ENCODE measurements at places on chromosomes 6 and 20. TPM values are rescaled to one million over a fixed set of nuclear protein-coding genes. Genes with fewer than 3 reads are reported as not detected.

- DNase-seq: no peak
These were observed 50.4 kb downstream of the MAP3K7 start for GRCh38 chr6:90536520-90536919.

- no peak for DNase-seq
These were observed 6.0 kb downstream of the MMP24OS start for GRCh38 chr20:35271904-35272303.

- DNase-seq: no peak
These were observed 144.0 kb upstream of the TSHZ2 start for GRCh38 chr20:52828199-52828598.

- DNase-seq: no peak
These were observed 333.4 kb downstream of the BCKDHB start for GRCh38 chr6:80439721-80440470.

- no peak for DNase-seq
These were observed 21.2 kb upstream of the NHSL1 start for GRCh38 chr6:138520463-138520862.

GRCh38 chr6:34938268-34938667 lies 49.2 kb downstream of the ANKS1A start:
- no peak for DNase-seq

- no peak for DNase-seq
These were observed 25.5 kb upstream of the FKBP1A start for GRCh38 chr20:1418350-1418749.

DNA sequence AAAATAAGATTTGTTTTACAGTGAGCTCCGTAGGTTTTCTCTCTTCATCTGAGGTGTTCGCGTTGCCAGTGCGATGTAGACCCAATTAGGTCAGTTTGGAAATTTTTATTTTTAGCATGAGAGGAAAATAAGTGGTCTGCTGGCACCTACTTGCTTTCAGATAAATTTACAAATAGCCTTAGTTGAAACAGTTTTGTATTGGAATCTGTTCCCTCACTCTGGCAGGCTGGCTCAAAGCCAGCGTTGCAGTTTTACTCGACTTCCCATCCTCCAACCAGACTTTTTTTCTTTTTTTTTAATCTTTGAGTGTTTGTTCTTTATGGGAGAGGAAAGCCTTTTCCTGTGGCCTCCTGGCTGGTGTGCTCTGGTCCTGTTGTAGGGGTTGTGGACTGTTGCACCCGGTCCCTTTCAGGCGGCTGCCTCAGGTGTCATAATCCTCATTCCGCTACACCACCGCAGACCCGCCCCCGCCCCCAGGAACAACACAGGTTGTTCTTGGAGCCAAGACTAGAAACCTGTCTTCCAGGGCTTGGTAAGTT lies 46.7 kb downstream of the TIAM2 start:
- peak; percentile 61 for DNase-seq

- DNase-seq: no peak
These were observed 169.7 kb downstream of the EYA4 start for GRCh38 chr6:133410638-133411435.

- no peak for DNase-seq
These were observed 231.3 kb upstream of the PDE10A start for GRCh38 chr6:165894171-165894825.

GRCh38 chr20:49501917-49502316 lies 19.4 kb upstream of the KCNB1 start:
- DNase-seq: no peak

DNA sequence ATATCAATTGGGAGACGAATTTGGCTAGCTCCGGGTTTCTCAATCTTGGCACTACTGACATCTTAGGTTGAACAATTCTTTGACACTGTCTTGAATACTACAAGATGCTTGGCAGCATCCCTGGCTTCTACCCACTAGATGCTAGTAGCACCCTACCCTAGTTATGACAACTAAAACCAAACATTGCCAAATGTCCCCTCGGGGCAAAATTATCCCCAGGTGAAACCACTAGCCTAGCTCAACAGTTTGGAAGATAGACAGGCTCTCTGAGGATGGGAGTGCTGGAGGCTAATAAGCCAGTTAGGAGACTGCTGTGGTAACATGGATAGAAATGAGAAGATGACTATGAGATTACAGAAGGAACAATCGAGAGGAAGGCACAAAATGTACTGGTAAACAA lies 20.9 kb downstream of the CCNC start:
- DNase-seq: no peak

GRCh38 chr6:163262080-163262479 lies 152.4 kb upstream of the QKI start:
- DNase-seq: no peak

- no peak for DNase-seq
These were observed 4.6 kb upstream of the OSBPL2 start for GRCh38 chr20:62233684-62234083.

DNA sequence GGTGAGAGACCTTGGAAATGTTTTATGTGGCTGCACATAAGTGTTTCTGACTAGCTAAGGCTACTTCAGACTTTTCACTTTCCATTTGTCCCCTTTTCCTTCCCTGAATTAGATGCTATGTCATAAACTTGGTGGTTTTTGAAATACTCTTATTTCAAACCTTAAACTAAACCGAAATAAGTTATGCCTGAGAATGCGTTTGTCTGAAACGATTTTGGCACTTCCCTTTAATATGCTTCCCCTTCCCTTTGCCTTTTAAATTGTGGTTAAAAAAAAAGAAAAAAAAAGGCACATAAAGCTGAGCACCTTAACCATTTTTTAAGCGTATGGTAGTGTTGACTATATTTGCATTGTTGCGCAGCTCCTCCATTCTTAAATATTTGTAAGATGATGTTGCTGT lies 14.3 kb downstream of the ZNF451 start:
- no peak for DNase-seq

- DNase-seq: no peak
These were observed 465.4 kb downstream of the CD109 start for GRCh38 chr6:74161380-74161779.

- no peak for DNase-seq
These were observed 87.6 kb downstream of the BMP2 start for GRCh38 chr20:6855104-6855503.

DNA sequence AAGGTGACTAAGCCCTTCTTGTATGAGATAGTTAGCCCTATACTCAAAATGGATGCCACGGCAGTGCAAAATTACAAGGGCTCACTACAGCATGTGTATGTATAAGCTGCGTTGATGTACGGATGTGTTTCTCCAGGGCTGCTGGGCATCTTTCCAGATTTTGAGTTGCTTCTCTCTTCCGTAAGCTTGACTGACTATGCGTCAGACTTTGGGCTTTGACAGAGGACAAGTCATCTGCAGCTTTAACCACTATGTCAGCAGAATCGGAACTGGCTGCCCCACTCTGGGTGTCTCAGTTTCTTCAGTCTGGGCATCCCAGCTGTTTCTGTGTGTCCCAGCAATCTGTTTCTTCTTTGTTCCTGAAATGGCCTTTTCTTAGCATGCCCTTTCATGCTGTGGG lies 241.6 kb downstream of the BTBD3 start:
- no peak for DNase-seq

- DNase-seq: no peak
These were observed 933.7 kb upstream of the GJE1 start for GRCh38 chr6:141199074-141199473.

DNA sequence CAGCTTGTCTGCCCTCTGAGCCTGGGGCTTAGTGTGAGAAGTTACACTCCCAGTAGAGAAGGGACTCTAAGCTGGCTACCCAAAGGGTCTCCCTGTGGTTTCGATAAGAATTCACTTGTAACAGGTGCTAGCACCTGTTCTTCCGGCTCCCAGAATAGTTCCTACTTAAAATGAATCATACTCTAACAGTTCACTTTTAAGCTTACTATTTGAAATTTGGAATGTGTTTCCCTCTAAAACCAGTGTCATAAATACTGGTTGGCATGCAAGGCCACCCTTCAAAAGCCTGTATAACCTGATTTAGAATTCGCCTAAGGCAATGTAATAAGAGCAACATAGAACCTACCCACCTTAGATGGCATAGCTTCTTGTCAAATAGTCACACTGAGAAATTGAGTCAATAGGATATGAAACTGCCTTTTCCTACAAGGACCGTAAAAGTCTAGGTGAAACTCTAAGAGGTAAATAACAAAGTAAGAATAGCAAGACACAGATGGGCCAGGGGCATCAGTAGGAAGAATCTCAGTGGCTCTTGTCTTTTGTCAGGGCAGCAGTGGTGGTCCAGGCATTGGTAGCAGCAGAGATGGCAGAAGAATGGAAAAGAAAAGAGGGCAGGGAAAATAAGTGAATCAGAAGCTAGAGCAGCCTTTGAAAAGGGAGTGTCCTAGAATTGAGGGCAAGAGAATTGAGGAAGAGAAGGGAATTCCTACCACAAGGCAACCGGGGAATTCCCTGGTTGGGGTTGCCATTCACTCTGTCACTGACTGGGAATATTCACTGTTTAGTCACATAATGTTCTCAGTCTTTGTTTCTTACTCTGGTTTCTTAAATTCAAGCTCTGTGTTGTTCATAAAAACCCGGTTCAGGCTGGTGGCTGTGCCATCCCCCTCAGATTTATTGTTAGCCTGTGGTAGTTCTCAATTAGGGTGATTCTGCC lies 91.5 kb downstream of the HIVEP2 start:
- no peak for DNase-seq

DNA sequence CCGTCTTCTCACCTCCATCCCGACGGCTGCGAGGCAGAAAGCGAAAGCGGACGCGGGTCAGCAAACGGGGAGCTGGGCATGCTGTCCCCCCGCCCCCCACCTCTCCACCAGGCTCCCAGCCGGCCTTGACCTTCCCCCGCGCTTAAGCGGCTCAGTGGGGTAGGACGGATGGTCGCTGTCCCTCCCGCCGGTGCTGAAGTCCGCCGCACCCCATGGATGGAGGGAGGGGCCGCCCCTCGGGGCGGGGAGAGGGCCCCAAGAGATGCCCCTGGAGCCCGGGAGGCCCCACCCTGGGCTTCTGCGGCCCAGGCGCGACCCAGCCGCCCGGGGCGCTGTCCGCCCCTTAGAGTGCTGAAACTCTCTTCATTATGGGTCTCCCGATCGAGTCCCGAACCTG lies at the start of gene KCNB1:
Gene KCNB1 (minus strand): TSS at position 48 of the 397 bp plus-strand sequence. CDS start 188 bp downstream, outside the sequence.
- peak; percentile 58 for DNase-seq

DNA sequence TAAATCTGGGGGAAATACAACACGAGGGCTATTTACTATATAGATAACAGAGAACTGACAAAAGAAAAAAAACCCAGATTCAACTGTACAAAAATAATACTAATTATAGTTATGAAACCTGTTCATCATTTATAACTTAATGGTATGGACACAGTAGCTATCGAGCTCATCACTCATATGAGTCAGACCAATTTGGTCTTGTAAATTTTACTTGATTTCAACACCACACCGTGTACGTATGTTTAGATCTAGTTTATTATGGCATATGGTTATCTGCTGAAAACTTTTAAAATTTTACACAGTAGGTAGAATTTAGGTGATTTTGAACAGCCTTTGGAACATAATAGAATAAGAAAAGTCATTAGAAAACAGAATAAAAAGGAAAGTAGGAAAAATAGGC lies 5.5 kb downstream of the MYLK4 start:
- no peak for DNase-seq

The NKX2-2 gene
- polyA plus RNA-seq: not detected

The NKAIN4 gene
- polyA plus RNA-seq: 53.5 TPM

The IMPG1 gene
- polyA plus RNA-seq: 0.13 TPM

The POU5F1 gene
- 0.85 TPM for polyA plus RNA-seq

The UNC93A gene
- not detected for polyA plus RNA-seq

The DST gene
- 174 TPM for polyA plus RNA-seq

The CTAGE9 gene
- not detected for polyA plus RNA-seq

The RHAG gene
- polyA plus RNA-seq: 1.7 TPM

The TMEM217 gene
- polyA plus RNA-seq: 0.72 TPM

The PRR18 gene
- 1.4 TPM for polyA plus RNA-seq

The RFX6 gene
- not detected for polyA plus RNA-seq

The SUMO4 gene
- 0.52 TPM for polyA plus RNA-seq

The PPP1R3D gene
- 6.4 TPM for polyA plus RNA-seq

The CTSZ gene
- polyA plus RNA-seq: 77.6 TPM

The MICA gene
- 6.7 TPM for polyA plus RNA-seq

The TFAP2B gene
- polyA plus RNA-seq: 0.15 TPM

The DYNLT2 gene
- 2.2 TPM for polyA plus RNA-seq
